SK-MEL-5 (cell line): ENCODE measurements at places on chromosomes 1 and 21.

- DNase-seq: no peak
These were observed 117.4 kb downstream of the NGF start for GRCh38 chr1:115220340-115221270.

- no peak for DNase-seq
These were observed 106.3 kb upstream of the LYPLAL1 start for GRCh38 chr1:219067350-219067712.

DNA sequence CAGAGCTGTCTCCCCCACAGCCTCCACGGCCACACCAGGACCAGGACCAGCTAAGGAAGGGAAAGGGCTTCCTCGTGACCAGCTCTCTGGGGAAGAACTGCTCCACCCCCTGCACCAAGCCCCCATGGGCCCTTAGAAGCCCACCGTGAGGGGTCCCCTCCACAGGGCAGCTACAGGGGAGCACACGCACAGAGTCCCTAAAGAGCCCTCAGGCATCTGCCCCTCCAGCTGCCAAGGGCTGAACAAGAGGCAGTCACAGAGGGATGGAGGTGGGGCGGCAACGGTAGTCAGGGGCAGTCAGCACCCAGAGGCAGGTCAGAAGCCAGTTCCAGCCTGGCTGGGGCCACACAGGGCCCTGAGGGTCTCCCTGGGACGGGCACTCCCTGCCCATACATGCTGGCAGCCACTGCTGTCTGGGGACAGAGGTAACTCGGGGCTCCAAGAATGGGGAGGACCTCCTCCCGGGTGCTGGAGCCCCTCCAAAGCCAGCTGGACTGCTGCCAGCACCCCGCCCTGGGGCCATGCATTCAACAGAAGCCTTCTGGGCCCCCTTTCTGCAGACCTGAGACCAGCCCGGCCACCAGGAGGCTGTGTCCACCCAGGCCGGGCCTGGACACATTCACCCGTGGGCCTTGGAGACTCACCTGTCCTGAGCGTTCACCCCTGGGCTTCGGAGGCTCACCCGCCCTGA, 18.7 kb downstream of the SLC19A1 start:
- no peak for DNase-seq

DNA sequence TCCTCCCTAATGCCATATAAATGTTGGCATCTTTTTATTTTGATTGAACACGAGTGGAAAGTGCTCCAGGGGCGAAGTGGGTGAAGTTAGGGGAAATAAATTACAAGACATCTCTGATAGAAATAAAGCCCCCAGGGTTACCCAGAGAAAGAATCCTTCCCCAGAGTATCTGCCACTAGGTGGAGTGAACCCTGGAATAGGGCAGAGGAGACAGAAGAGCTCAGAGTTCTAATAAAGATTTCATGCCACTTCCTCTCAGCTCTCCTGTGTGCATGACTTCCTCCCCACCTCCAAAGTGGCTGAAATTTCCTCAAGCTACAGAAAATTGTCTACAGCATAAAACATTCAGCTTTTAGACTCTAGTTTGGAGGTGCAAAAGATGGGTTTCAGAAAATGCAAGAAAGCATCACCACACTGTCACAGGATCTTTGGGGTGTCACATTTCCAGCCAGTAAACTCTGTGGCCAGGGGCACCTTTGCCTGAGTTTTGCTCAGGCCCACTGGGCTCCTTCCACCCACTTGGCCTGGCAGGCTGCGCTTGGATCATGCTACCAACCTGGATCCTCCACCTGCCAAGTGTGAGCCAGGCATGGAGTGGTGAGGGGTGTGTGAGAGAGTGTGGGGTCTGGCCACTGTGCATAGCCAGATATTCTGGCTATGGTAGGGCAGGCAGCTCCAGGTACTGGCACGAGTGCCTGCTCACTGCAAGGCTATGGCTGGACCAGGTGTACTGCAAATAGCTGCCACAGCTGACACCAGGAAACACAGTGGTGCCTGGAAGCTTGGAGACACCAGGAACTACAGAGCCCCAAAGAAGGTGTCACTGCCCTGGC, 208.8 kb upstream of the USP25 start:
- DNase-seq: peak; percentile 43

- no peak for DNase-seq
These were observed 12.2 kb downstream of the FCRLB start for GRCh38 chr1:161733526-161733925.

DNA sequence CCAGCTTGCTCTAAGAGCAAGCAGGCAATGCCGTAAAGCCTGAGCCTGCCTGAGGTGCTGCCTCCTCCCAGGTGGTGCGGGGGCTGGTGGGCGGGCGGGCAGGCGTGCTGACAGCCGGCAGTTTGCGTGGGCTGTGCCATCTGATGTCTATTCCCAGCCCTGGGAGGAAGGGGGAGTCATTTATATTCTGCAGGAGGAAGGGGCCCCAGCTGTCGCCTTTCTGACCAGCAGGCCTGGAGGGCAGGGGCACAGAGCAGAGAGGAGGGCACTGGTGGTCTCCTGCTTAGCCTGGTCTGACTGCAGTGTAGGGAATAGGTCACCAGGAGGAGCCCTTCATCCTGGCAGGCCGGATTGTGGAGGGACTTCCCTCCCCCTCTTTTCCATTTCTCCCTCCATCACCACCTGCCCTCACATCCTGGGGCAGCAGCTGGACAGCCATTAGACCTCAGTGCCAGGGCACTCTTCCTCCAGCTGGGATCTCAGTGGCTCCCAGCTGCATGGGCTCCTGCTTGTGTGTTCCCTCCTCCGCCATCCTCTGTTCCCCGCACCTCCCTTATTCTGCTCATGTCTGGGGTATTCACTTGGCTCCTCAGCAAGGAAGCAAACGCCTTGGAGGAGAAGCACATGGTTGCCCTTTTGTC, 4.4 kb downstream of the CYB561D1 start:
- peak; percentile 50 for DNase-seq

DNA sequence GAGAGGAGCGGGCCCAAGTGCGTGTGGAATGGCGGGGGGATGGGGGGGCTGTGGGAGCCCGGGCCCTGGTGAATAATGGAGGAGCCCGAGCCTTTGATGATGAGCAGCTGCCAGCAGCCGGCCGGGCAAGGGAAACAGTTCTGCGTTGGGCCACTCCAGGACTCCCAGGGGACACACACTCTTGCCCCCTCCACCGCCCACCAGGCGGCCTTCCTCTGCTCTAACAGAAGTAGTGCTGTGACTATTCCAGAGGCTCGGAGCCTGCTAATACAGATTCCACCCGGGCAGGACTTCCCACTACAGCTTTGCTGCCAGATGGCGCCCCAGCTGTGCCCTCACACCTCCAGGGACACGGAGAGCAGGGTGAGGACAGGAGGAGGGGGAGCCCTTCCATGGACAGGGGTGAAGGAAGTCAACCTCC, 48.2 kb upstream of the LRP8 start:
- no peak for DNase-seq

DNA sequence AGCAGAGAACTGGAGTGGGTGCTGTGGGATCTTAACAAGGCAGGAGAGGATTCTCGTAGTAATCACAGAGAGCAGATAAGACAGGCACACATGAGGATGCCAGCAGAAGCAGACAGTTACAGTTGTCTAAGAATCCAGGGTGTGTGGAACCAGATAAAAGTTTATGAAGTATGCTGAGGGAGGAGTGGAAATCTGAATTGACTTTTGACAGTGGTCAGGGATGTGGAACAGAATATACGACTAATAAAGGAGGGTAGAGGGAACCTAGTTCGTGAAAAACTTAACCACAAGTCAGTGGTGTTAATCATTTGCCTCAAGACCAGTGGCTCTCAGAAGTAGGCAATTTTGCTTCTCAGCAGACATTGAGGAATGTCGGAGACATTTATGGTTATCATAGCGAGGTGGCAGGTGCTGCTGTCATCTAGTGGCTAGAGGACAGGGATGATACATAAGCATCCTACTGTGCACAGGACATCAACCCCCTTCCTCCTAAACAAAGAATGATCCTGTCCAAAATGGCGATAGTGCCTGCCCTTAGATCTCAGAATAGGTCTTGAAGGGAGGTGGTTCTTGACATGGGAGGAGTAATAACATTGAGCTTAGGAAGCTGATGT, 3.0 kb downstream of the LRRC8D start:
- DNase-seq: no peak

DNA sequence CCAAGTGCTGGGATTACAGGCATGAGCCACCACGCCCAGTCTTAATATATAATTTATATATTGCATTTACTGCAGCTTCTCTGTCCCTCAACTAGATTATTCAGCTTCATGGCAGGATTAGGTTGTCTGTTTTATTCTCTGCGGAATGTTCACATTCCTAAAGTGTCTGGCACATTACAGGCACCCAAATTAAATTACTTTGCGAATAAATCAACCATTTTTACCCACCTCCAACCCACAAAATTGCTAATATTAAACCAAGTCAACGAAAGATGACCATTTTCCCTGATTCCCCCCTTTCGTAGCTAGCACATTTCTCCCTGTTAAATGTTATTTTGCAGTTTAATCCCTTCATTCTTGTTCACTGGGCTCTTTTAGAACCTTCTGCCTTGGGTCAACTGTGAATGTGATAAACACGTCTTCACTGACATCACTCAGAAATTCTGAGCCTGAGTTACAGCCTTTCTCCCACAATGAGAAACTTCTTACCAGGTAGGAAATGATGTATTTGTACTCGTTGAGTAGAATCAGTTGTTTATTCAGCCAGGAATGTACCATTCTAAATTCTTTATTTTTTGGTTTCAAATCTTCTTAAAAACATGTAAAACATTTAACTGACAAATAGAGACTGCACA, 35.9 kb downstream of the THAP3 start:
- no peak for DNase-seq

GRCh38 chr21:42039470-42039901, 29.3 kb upstream of the ZBTB21 start:
- no peak for DNase-seq

- DNase-seq: no peak
These were observed 16.5 kb downstream of the NES start for GRCh38 chr1:156660752-156661112.

DNA sequence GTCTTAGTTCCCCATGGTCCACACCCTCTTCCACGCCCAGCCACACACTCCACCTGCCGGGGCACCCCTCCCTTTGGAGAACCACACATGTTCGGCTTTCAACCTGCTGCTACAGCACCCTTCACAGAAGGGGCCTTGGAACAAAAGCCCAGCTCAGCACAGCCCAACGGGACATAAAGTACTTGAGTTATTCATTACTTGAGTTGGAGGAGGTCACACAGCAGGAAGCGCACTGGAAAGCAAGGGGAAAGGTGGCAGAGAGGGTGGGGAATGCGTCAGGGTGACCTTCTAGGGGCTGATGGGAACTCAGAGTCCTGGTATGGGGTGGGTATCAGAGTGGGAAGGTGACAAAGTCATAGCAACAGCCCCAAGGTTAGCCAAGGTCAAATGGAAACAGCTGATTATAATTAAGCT, 3.0 kb upstream of the ATP1B1 start:
- DNase-seq: no peak

- DNase-seq: no peak
These were observed 75.3 kb downstream of the HLCS start for GRCh38 chr21:36891121-36891520.

DNA sequence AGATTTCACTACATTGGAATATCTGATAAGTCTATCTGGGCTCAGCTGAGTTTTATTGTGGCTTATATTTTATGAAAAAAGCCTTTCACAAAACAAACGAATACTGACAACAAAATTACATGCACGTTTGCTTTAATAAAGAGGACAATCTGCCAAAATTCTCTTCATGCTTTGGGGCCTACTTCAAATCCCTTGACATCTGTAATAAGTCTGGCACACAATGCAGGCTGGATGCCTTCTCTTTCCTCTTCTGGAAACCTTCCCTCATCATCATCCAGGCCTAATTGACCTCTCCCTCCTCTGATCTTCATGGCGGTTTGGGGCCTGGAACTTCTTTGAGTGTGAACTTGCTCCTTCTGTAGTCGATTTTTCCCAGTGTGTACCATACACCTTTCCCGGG, 70.3 kb downstream of the MAP10 start:
- DNase-seq: no peak

GRCh38 chr1:194281376-194281775, 1095.0 kb upstream of the B3GALT2 start:
- DNase-seq: no peak

GRCh38 chr21:45420061-45421041, 15.4 kb downstream of the COL18A1 start:
- no peak for DNase-seq

DNA sequence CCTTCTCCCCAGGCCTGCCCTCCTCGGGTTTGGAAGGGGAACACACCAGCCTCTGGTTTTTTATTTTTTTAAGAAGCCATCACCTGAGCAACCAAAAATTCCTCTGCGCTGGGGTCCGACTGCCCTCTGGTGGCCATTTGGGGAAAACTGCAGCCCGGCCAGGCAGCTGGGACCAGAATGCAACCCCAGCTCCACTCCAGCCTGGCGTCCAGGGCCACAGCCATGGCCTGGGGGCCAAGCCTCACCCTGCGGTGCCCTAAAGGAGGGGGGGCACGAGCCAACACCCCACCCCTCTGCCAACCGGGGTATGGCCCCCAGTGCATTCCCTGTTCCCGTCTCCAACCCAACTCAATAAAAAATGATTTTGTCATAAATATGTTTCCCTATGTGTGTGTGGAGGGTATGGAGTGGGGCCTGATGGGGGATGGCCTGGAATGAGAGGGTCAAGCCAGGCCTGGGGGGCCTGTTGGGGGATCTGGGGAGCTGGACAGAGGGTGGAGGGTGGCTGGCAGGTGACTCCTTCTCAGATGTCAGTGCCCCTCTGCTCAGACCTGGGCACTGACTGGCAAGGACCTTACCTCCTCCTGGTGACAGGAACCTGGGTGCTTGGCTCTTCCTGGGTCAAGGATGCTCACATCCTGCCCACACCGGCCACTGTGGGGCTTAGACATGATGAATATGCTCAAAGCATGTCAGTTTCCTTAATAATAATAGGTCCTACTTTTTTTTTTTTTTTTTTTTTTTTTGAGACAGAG, 3.2 kb downstream of the GPR3 start:
- DNase-seq: peak; percentile 79

DNA sequence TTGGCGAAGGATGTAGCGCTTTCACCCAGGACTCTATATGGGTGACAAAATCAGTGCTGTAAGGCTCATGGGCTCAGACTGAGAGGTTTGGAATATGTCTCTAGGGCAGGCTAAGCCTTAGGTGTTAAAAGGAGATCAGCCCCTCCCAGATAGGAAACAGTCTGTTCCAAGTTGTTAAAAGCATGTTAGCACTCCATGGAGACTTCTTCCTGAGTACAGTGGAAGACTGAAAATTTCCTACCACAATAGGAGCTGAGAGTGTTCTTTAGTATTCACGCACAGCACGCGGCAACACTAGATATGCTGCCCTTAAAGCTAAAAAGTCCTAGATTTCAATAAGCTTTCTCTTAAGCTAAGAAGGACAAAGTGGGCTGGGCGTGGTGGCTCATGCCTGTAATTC, 122.1 kb downstream of the TRABD2B start:
- DNase-seq: no peak

- DNase-seq: peak; percentile 83
These were observed 57.9 kb downstream of the CENPF start for GRCh38 chr1:214660900-214661299.

- no peak for DNase-seq
These were observed 30.1 kb downstream of the RHOU start for GRCh38 chr1:228765168-228765946.
